ENCODE measurements at places on chromosomes 2 and 18.

DNA sequence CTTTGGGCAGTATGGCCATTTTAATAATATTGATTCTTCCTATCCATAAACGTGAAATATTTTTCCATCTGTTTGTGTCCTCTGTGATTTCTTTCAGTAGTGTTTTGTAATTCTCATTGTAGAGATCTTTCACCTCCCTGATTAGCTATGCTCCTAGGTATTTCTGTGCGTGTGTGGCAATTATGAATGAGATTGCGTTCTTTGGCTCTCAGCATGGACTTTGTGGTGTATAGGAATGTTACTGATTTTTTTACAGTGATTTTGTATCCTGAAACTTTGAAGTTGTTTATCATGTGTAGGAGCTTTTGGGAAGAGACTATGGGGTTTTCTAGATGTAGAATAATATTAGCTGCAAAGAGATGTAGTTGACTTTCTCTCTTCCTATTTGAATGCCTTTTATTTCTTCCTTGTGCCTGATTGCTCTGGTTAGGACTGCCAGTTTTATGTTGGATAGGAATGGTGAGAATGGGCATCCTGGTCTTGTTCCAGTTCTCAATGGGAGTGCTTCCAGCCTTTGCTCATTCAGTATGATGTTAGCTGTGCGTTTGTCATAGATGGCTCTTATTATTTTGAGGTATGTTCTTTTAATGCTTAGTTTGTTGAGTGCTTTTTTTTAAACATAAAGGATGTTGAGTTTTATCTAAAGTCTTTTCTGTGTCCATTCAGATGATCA, 27.0 kb upstream of the THUMPD2 start:
- no peak for DNase-seq

DNA sequence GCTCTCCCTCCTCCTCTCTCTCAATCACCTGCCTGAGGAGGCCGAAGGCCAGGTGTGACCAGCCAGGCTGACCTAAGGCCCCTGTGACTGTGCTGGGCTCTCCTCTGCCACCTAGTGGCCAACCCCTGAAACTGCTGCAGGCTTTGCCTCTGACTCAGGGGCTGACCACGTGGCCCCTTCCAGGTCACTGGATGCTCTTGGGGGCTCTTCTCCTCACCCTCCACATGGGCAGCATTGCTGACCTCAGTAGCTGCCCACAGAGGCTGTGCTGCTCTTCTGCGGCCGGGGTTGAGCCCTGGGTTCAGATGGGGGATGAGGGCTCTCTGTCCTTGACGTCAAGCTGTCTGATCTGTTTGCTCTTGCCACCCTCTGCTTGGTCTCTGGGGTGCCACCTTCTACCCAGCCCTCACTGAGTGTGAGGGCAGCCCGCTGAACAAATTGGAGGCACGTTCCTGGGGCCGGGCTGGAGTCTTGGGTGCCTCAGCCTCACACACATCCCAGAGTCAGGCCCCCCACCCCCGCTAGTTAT, 122.7 kb downstream of the TWIST2 start:
- DNase-seq, result no peak

DNA sequence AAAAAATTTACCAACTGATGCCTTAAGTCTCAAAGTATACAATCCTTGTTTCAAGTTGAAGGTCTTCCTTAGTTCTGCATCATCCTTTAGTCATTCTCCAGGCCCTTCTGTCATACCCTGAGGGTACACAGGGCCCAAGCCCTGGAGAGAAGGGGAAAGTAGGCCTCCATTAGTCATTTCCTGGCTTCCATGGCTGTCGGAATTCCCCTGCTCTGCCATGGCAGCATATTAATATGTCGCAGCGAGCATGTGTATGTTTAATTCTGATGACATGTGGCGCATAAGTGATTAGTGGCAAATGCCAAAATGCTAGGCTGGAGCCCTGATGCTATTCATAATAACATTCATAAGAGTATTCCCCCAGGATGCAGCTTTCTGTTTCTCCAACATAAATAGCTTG, 22.1 kb downstream of the GPR39 start:
- DNase-seq, result no peak

DNA sequence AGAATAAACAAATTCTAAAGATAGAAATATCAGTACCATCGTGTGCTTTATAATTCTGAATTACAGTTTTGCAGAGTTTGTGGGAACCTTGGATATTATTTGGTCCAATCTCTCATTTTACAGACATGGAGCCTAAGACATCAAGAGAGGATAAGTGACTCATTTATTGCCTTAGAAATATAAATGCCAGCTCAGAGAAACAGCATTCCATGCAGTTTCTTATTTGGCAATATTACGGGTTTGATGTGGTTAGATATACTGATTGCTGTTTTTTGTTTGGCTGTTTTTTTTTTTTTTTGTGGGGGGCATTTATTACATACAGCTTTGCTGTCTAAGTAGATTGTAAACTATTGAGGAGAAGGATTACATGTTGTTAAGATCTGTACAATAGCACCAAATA, 1241.1 kb upstream of the LRRTM1 start:
- DNase-seq, result no peak

DNA sequence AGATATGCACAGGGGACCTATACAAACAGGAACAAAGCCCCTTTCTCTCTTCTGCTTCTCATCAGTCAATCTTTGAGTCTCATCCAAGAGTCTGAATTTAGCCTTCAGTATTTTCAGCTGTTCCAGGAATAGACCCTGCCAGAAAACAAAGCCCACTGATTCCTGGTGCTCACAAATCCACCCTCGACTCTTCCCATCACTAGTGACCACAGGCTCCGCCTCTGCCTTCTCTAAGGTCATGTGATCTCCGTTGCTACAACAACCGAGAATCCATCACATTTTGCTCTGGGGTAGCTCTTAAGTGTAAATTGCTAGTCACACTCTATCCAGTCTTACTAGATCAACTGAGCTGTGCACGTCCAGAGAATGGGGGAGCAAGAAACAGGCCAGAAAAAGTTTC, 46.4 kb upstream of the SPTBN1 start:
- peak; percentile 32 for DNase-seq

DNA sequence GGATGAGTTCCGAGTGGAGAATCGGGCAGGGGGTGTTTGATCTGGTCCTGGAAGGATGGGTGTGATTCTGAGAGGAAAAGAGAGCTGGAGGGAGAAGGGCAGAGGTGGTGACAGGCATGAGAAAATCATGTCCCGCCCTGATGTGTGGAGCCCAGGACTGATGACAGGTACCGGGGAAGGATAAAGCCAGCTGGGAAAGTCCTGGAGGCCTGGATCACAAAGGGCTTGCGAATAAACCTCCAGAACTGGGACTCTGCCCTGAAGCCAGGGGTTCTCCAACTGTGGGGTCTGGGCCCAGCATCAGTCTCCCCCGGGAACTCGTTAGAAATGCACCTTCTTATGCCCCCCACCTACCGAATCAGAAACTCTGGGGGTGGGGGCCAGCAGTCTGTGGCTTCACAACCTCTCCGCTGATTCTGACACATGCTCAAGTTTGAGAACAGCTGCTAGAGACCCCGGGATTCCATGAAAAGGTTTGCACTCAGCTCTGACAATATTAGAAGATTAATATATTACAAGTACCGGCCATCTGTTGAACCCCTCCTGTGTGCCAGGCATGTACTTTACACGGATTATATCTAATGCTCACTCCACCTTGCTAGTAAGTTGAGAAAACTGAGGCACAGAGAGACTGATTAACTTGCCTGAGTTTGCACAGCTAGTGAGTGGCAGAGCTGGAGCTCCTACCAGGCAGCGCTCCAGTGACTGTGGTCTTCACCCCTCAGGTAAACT, 8.0 kb downstream of the TNFRSF11A start:
- no peak for DNase-seq

DNA sequence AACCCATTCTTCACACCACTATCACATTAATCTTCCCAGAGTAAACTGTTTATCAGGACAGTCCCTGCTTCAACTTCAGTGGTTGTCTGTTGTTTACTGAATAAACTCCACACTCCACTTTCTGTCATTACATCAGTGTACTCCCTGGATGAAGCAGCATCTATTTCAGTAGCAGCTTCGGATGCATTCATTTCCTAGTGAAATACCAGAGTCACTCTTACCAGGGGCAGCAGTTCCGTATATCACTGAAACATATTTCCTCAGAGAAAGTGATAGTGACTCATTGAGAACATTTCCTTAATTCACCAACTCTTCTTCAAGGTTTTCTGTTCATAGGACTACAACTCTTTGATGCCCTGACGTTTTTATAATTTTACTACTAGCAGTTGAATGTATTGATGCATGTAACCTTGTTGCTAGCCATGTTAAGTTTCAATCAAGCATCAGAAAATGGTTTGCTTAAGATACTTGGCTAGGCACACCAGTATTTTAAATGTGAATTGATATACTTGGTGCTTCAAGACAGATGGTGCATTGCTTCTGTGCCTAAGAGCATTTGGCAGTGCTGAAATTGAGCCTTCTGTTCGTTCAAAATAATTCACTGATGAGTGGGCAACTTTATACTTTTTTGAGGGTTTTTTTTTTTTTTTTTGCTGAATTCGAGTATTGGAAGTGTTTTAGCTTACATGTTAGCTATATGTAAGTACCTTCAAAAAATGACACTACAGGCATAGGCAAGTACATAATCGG, 92.3 kb downstream of the UBE2E3 start:
- DNase-seq, result no peak

DNA sequence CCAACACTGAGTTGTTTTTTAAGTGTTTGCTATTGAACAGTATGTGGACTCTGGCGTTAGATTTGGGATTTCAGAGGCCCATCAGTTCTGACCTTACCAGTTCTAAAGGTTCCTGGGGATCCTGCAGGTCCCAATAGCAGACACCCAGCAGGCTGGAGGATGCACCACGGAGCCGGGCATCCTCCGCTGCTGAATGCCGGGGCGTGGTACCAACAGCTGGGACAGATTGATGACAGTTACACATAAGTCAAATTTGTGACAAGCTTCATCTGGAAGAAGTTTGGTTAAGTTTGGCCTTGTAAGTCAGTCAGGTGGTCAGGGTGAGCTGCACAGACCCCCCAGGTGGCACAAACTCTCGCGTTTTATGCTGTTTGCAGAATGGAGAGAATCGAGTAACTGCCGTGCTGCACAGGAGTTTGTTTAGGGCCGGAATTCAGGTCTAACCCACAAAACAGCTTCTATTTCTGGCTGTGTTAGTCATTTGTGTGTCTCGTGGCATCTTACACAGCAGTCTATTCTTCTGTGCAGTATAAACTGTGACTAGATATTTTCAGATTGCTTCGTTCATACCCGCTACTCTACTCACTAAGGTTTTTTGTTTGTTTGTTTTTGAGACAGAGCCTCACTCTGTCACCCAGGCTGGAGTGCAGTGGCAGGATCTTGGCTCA, 19.2 kb downstream of the CTDP1 start:
- DNase-seq, result no peak

Measured in NCI-H748 treated with DMSO at 0.1 percent for 48 hours (cell line).